Activated CD8-positive, alpha-beta memory T cell treated with anti-CD3 and anti-CD28 coated beads for 1 hour (primary cell): ENCODE measurements at places on chromosomes 12 and 14.

DNA sequence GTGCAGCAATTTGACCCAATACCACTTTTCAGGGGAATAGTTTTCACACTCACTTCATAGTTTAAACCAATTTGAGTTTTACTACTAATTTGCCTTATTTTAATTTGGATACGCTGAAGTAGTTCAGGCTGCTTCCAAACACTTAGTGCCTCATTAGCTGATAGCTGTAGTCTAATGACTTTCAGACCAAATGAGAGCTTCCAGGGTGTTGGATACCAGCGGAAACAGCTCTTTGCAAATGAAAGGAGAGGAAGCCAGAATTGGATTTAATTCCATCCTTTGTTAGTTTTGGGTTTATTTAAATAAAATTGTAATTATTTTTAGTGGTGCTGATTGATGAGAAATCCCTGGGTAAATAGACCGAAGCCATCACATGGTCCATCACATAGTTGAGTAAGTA, 158.3 kb upstream of the SEL1L start:
- DNase-seq = no peak

DNA sequence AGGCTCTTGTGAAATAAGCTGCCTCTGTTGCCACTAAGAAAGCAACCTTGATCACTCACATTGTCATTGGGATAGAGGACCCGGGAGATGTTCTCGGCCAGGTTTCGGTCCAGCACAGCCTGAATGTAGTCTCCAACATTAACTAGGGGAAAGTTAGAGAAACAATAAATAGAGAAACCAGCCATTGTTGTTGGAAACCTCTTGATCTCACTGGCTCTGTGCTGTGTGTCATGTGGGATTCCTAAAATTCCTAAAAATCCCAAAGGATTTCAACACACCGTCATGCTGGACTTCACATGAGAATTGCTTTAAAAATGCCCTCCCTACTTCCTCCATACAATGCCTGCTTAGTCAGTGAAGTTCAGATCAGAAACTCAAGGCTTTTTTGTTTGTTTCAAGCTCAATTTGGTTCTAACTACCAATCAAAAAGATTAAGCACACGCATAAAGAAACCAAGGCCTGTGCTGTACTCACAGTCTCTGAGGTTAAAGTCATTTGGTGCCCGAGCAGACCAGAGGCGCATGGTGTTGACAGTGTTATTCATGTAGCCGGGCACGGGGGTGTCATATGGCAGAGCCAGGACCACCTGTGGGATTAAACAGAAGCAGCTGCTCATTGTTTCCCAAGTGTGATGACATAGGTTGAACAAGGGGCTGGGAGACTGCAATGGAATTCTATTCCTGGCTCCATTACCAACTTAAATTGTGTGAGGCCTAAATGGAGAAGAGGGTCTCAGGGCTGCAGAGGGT, 23.6 kb downstream of the PYGL start:
- DNase-seq = no peak

- DNase-seq = no peak
Observed at GRCh38 chr12:50635364-50635763, 128.5 kb upstream of the ATF1 start.

- DNase-seq = no peak
Observed at GRCh38 chr12:62259631-62259992, 592 bp upstream of the USP15 start.

GRCh38 chr14:102817942-102818940, 41.0 kb downstream of the TRAF3 start:
- no peak for DNase-seq

- no peak for DNase-seq
Observed at GRCh38 chr14:94933486-94933885, 163.6 kb upstream of the GSC start.

- no peak for DNase-seq
Observed at GRCh38 chr12:27627123-27627852, 69.0 kb upstream of the REP15 start.
